Pancreas (tissue), 10 donors: ENCODE measurements at places on chromosomes 4 and X.

DNA sequence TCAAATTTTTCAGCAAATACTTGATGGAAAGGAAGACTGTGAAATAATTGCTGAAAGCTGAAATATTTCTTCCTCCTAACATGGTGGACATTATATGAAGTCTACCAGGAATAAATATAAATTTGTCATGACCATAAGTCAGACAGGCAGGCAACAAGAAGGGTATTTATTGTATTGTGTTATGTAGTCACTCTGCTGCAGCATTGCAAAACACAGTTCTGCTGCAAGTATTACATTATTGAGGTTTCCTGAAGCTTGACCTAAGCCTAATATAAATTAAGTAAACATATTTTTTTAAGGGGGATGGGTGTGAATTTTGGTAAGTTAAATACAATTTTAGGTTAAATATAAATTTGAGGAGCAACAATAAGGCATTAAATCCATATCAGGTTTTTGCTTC, 60.2 kb upstream of the MAOA start:
- H3K27me3 ChIP-seq: no peaks in the 10 kb centered on the region
- DNase-seq: no peak
- no peak overlapping the region for H3K4me3 ChIP-seq
- peaks cover under 1% of the 10 kb centered on the region for H3K4me1 ChIP-seq

GRCh38 chr4:113122066-113122465, 72.6 kb downstream of the ANK2 start:
- no peak overlapping the region for H3K27ac ChIP-seq
- DNase-seq: no peak
- H3K36me3 ChIP-seq: no peaks in the 10 kb centered on the region

DNA sequence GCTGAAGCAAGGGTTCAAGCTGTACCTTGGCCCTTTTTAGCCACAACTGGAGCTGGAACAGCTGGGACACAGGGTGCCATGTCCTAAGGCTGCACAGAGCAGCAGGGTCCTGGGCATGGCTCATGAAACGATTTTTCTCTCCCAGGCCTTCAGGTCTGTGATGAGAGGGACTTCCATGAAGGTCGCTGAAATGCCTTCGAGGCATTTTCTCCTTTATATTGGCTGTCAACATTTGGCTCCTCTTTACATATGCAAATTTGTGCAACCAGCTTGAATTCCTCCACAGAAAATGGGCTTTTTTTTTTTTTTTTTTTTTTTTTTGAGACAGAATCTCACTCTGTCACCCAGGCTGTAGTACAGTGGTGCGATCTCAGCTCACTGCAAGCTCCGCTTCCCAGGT, 430.8 kb downstream of the PCDH11X start:
- H3K27ac ChIP-seq: no peak overlapping the region
- H3K27me3 ChIP-seq: no peaks in the 10 kb centered on the region
- H3K36me3 ChIP-seq: no peaks in the 10 kb centered on the region
- no peak overlapping the region for H3K4me3 ChIP-seq
- H3K4me1 ChIP-seq: no peaks in the 10 kb centered on the region

- H3K4me3 ChIP-seq: no peak overlapping the region
- no peak overlapping the region for H3K27ac ChIP-seq
- H3K36me3 ChIP-seq: no peaks in the 10 kb centered on the region
- H3K27me3 ChIP-seq: no peaks in the 10 kb centered on the region
- no peak for DNase-seq
These were observed 239.2 kb downstream of the ANK2 start for GRCh38 chr4:113288696-113289095.

DNA sequence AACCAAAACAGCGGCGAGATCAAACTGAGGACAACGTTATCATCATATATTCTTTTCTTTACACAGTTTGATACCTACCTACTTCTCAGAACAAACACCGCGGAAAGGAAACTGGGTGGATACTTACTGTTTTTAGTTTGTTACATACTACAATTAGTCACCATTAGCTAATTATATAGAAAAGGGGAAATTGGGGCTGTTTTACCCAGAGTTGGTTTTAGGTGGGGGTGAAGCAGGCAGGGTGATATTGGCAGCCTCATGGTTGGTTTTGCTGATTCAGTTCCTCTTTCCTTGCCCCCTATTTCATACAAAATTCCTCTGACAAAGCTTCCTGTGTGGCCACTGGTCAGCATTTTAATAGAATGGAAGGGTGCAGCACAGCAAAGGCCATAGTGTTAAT, 77.8 kb downstream of the SORBS2 start:
- peaks cover 28% of the 10 kb centered on the region for H3K4me1 ChIP-seq
- H3K27ac ChIP-seq: no peak overlapping the region

GRCh38 chr4:26020881-26021280, 106.9 kb downstream of the SMIM20 start:
- no peaks in the 10 kb centered on the region for H3K36me3 ChIP-seq
- H3K4me3 ChIP-seq: no peak overlapping the region
- peaks cover 11% of the 10 kb centered on the region for H3K4me1 ChIP-seq
- no peak overlapping the region for H3K27ac ChIP-seq
- no peaks in the 10 kb centered on the region for H3K27me3 ChIP-seq
- DNase-seq: no peak

GRCh38 chr4:158193171-158193749, 17.0 kb upstream of the TMEM144 start:
- no peaks in the 10 kb centered on the region for H3K27me3 ChIP-seq
- no peaks in the 10 kb centered on the region for H3K4me1 ChIP-seq
- no peak overlapping the region for H3K27ac ChIP-seq
- DNase-seq: no peak
- no peak overlapping the region for H3K4me3 ChIP-seq

DNA sequence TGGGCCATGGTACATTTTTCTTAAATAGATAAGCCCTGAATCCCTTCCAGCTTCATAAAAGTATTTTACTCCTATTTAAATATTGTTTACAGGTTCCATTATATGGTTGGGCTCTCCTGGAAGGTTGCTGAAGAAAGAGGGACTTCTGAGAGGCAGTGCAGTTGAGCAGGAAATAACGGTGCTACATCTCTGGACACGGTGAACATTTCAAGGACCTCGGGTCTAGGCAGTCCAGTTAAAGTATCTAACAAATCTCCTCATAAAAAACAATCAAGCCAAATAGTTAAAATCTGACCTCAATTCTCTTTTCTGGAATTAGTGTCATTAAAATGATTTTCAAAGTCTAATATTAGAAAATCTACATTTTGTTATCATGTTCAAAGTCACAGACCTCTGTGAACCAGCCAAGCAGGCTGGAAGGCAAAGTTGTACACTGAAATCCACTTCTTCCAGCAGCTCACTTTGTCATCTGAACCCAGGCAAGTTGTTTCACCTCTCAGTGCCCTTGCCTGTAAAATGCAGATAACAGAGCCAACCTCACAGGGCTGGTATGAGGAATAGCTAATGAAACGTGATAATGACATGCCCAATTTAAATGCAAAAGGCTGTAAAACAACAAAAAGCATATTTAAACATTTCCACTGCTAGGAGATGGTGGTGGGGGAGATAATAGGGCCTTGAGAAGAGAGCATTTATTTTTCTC, 267.0 kb upstream of the KLF3 start:
- H3K4me3 ChIP-seq: no peak overlapping the region
- DNase-seq: no peak
- no peaks in the 10 kb centered on the region for H3K4me1 ChIP-seq
- no peaks in the 10 kb centered on the region for H3K36me3 ChIP-seq
- no peaks in the 10 kb centered on the region for H3K27me3 ChIP-seq
